Astrocyte (in vitro differentiated cells and primary cell): ENCODE measurements at places on chromosomes 5 and 9. TPM values are rescaled to one million over a fixed set of nuclear protein-coding genes. Genes with fewer than 3 reads are reported as not detected.

The ABLIM3 gene
- total RNA-seq: 3.9 and 6.4 TPM in 2 replicates

GRCh38 chr5:177462021-177462670 lies 11.3 kb downstream of the DBN1 start:
- DNase-seq: no peak

GRCh38 chr5:117262572-117263131 lies 688.0 kb upstream of the SEMA6A start:
- DNase-seq: no peak

- no peak for DNase-seq
Observed at GRCh38 chr5:160638161-160638742, 213.8 kb downstream of the ATP10B start.

DNA sequence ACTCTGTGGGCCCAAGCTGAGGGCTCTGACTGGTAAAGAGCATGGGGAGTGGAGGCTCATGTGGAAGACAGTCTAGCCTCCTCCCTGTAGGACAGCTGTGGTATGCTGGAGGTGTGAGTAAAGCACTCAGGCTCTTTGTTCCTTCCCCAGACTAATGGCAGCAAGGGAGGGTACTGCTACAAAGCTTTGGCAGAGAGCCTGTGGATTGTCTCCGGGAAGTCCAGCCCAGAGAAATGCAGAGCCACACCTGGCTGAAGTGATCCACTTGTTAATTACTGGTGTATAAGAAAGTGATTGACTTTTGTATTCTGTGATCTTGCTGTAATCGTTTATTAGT lies 161.7 kb downstream of the OXCT1 start:
- DNase-seq: no peak

DNA sequence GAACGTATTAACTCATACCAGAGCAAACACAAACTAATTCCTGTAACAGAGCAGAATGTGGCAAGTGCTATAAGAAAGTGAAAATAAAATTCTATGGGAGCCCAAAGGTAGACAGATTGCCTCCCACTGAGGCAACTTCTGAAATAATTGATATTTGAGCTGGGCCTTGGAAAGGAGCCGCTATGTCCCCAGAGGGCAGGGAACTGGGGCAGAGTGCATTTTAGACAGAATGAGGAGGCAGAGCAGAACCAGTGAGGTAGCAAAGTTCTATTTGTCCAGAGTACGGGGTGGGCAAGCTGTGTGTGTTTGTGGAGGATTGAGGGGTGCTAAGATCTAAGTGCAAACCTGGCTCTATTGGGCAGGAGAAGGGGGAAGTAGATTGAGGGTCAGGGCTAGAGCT lies 19.8 kb downstream of the CDO1 start:
- DNase-seq: no peak
